ENCODE measurements at places on chromosomes 6 and 20. TPM values are rescaled to one million over a fixed set of nuclear protein-coding genes. Genes with fewer than 3 reads are reported as not detected.

DNA sequence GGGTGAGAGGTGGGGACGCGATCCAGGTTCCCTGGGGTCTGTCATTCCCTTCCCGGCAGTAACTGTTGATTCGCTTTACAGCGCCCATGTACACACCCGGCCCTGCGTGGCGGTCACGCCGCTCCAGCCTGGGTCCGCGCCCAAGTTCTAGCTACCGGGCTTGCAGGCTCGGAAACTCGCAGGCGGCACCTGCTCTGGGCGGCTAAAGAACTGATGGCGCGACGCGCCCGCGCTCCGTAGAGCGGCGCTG lies 1.4 kb upstream of the POU3F2 start:
- no peak for DNase-seq
- H3K4me1 ChIP-seq: peaks cover 53% of the 10 kb centered on the region
- peak overlapping the region; percentile 69 for H3K4me3 ChIP-seq
- H3K27me3 ChIP-seq: peaks cover 97% of the 10 kb centered on the region
- no peak overlapping the region for H3K27ac ChIP-seq

The ZNF831 gene
- 0.42 TPM for total RNA-seq

- H3K27ac ChIP-seq: no peak overlapping the region
- H3K4me1 ChIP-seq: no peaks in the 10 kb centered on the region
- no peak overlapping the region for H3K4me3 ChIP-seq
- H3K36me3 ChIP-seq: no peaks in the 10 kb centered on the region
- no peaks in the 10 kb centered on the region for H3K27me3 ChIP-seq
These were observed 234.2 kb upstream of the SULF2 start for GRCh38 chr20:48019496-48019895.

The TCP11 gene
- not detected for total RNA-seq

The CYP24A1 gene
- not detected for total RNA-seq

The KIFC1 gene
- total RNA-seq: not detected

GRCh38 chr6:101458336-101458735 lies 64.8 kb downstream of the GRIK2 start:
- H3K4me3 ChIP-seq: no peak overlapping the region
- no peaks in the 10 kb centered on the region for H3K36me3 ChIP-seq
- no peaks in the 10 kb centered on the region for H3K4me1 ChIP-seq
- no peak for DNase-seq
- no peaks in the 10 kb centered on the region for H3K27me3 ChIP-seq

DNA sequence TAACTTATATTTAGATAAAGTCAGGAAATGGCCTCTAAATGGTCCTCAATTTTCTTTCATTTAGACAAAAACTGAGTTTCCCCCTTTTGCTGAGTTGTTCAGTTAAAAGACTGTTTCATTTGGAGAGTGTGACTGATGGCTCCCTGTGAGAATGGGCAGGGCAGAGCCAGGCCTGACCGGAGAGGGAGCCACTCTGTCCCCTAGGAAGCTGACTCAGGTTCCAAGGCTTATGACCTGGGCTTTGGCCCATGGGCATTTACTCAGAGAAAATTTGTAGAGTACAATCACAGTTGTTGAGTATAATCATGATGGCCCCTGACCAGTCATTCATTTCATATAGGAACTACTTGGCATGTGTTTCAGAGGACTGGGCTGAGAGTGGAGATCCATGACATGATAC lies 37.0 kb upstream of the AIG1 start:
- no peaks in the 10 kb centered on the region for H3K4me1 ChIP-seq
- H3K36me3 ChIP-seq: no peaks in the 10 kb centered on the region
- no peak overlapping the region for H3K4me3 ChIP-seq
- no peak for DNase-seq
- no peak overlapping the region for H3K27ac ChIP-seq

DNA sequence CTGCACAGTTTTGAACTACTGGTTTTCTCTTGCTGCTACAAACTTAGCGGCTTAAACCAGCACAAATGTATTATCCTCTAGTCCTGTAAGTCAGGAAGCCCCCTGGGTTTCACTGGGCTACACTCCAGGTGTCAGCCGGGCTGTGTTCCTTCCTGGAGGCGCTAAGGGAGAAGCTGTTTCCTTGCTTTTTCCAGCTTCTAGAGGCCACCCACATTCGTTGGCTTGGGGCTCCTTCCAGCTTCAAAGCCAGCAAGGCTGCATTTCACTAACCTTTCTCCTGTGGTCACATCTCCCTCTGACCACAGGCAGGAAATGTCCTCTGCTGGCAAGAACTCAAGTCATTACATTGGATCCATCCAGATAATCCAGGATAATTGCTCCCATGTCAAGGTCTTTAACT lies 350.6 kb upstream of the PLCB4 start:
- no peak overlapping the region for H3K27ac ChIP-seq
- H3K36me3 ChIP-seq: no peaks in the 10 kb centered on the region
- no peak for DNase-seq
- H3K4me1 ChIP-seq: peaks cover 4% of the 10 kb centered on the region

The NOX3 gene
- not detected for total RNA-seq

The NMBR gene
- total RNA-seq: not detected

- H3K27ac ChIP-seq: no peak overlapping the region
- H3K36me3 ChIP-seq: peaks cover 72% of the 10 kb centered on the region
- H3K4me1 ChIP-seq: no peaks in the 10 kb centered on the region
- H3K27me3 ChIP-seq: no peaks in the 10 kb centered on the region
These were observed 12.1 kb downstream of the RBCK1 start for GRCh38 chr20:420166-420620.

The ZBTB2 gene
- 7.1 TPM for total RNA-seq

GRCh38 chr6:138087593-138088325 lies 19.5 kb downstream of the PERP start:
- H3K4me1 ChIP-seq: peaks cover 25% of the 10 kb centered on the region
- DNase-seq: no peak
- peaks cover 5% of the 10 kb centered on the region for H3K36me3 ChIP-seq
- H3K27me3 ChIP-seq: no peaks in the 10 kb centered on the region
- H3K4me3 ChIP-seq: no peak overlapping the region

- DNase-seq: no peak
- peaks cover 71% of the 10 kb centered on the region for H3K36me3 ChIP-seq
- no peak overlapping the region for H3K27ac ChIP-seq
- H3K27me3 ChIP-seq: no peaks in the 10 kb centered on the region
- no peak overlapping the region for H3K4me3 ChIP-seq
- H3K4me1 ChIP-seq: peaks cover 14% of the 10 kb centered on the region
These were observed 20.8 kb downstream of the PANK2 start for GRCh38 chr20:3909952-3910366.

- no peak overlapping the region for H3K27ac ChIP-seq
- no peaks in the 10 kb centered on the region for H3K27me3 ChIP-seq
- no peak overlapping the region for H3K4me3 ChIP-seq
- H3K4me1 ChIP-seq: no peaks in the 10 kb centered on the region
- DNase-seq: no peak
- no peaks in the 10 kb centered on the region for H3K36me3 ChIP-seq
These were observed 69.5 kb downstream of the LCA5 start for GRCh38 chr6:79467716-79468115.

- DNase-seq: no peak
- no peaks in the 10 kb centered on the region for H3K27me3 ChIP-seq
- H3K4me1 ChIP-seq: peaks cover 37% of the 10 kb centered on the region
- H3K36me3 ChIP-seq: peaks cover 26% of the 10 kb centered on the region
- H3K4me3 ChIP-seq: no peak overlapping the region
These were observed 12.9 kb downstream of the MAPRE1 start for GRCh38 chr20:32832664-32833063.

DNA sequence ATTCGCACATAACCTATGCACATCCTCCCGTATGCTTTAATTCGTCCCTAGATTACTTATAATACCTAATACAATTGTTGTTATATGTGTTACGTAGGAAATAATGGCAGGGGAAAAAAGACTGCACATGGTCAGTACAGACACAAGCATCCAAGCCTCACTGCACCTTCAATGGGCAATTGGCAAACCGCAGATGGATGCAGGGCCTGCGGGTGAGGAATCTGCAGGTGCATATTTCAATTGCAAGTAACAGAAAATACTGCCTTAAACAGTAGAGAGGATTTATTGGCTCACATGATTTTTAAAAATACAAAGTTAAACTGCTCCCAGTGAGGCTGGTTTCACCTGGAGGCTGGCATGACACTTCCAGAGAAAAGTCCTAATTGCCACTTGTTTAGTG lies 142.1 kb upstream of the MLN start:
- H3K4me1 ChIP-seq: no peaks in the 10 kb centered on the region
- H3K36me3 ChIP-seq: no peaks in the 10 kb centered on the region
- DNase-seq: no peak
- H3K27ac ChIP-seq: no peak overlapping the region
- no peak overlapping the region for H3K4me3 ChIP-seq

GRCh38 chr6:80586242-80586641 lies 479.8 kb downstream of the BCKDHB start:
- no peaks in the 10 kb centered on the region for H3K36me3 ChIP-seq
- no peaks in the 10 kb centered on the region for H3K27me3 ChIP-seq
- no peak overlapping the region for H3K4me3 ChIP-seq
- no peaks in the 10 kb centered on the region for H3K4me1 ChIP-seq
- no peak for DNase-seq

The LPA gene
- total RNA-seq: not detected

The CD24 gene
- 3.1 TPM for total RNA-seq

DNA sequence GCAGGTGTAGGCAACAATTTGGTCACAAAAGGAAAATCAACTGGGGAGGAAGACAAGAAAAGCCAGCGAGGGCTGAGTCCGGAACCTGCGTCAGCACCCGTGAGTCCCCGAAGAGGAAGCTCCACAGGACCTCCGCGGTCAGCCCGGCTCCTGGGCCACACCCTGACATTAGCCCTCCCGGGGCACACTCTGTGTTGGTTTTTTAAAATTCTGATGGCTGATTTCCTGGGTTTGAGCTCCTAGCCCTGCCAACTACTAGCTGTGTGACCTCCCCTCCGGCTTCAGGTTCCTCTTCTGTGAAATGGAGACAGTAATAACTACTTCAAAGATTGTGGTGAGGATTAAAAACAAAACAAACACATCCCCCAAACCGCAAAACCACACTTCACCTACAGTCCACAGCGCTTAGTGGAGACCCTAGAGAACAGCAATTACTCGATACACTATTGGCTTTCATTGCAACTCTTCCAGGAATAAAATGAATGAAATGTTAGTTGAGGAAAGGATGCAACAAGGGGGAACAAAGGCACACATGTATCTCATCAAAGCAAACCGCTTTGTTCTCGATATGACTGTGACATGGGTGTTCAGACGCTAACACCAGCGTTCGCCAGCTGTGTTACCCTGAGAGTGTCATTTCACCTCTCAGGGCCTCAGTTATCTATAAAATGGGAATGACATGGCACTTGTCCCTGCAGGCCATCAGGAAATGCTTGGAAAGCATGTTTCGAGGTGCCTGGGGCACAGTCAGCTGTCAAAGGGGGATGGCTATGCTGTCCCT lies 985 bp downstream of the ZBP1 start:
- no peaks in the 10 kb centered on the region for H3K36me3 ChIP-seq
- H3K27me3 ChIP-seq: no peaks in the 10 kb centered on the region
- peak overlapping the region; percentile 7 for H3K27ac ChIP-seq
- no peak overlapping the region for H3K4me3 ChIP-seq
- no peak for DNase-seq

- no peaks in the 10 kb centered on the region for H3K4me1 ChIP-seq
- no peak for DNase-seq
- H3K36me3 ChIP-seq: no peaks in the 10 kb centered on the region
- H3K27ac ChIP-seq: no peak overlapping the region
- H3K4me3 ChIP-seq: no peak overlapping the region
These were observed 17.7 kb downstream of the SRXN1 start for GRCh38 chr20:635028-635892.

DNA sequence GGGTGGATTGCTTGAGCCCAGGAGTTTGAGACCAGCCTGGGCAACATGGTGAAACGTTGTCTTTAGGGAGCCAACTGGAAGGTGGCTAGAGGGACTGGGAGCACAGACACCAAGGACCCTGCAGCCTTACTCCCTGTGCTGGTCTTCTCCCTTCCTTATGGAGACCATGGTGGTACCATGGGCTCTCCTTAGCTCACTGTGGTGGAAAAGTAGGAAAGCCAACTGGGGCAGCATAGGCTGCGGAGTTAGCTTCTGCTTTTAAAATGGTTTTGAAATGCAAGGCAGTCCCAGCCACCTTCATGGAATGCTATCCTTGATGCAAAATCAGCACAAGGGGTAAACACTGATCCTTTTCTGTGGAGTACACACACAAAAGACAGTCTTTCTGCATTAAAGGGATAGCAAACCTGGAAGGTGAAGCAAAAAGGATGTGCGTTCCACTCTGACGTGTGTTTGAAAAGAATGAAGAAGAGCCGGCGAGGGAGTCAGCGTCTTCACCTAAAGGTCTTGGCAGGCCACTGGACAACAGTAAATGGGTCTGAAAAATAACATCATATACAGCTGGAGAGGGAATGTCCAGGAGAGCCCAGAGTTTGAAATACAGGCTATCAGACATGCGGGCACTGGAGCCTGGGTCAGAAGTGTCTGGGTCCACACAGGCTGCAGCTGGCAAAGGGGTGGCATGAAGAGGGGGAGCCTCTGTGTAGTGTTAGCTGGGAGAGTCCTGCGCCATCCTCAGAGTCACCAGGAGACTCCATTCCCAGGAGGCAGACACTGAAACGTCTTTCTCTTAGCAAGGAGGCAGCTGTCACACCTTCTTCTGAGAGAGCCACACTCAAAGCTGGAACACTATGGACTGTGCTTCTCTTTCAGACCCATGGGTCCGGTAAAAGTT lies 58.5 kb downstream of the GPR6 start:
- no peak overlapping the region for H3K4me3 ChIP-seq
- peaks cover 6% of the 10 kb centered on the region for H3K27me3 ChIP-seq

DNA sequence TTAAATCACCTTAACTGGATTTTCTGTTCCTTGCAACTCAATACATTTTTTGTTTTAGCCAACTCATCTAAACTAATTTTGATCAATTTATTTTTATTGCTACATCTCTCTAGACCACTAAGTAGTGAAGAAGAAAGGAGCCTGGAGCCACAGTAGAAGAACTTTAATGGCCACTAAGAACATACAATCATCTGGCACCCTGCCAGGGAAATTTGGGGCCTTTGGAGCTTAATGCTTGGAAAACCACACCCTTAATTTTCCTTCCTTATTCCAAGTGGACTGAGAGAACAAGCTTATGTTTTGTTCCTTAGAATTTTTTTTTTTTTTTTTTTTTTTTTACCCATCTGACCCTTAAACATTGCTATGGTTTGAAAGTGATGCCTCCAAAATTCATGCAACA lies 12.0 kb upstream of the GMDS start:
- H3K27ac ChIP-seq: no peak overlapping the region
- peaks cover 36% of the 10 kb centered on the region for H3K36me3 ChIP-seq
- H3K27me3 ChIP-seq: no peaks in the 10 kb centered on the region
- H3K4me3 ChIP-seq: no peak overlapping the region

GRCh38 chr6:95923518-95923917 lies 92.3 kb upstream of the FUT9 start:
- H3K27ac ChIP-seq: no peak overlapping the region
- H3K4me1 ChIP-seq: no peaks in the 10 kb centered on the region
- no peaks in the 10 kb centered on the region for H3K27me3 ChIP-seq
- no peak for DNase-seq

GRCh38 chr6:168328086-168328485 lies 8.5 kb upstream of the DACT2 start:
- no peaks in the 10 kb centered on the region for H3K36me3 ChIP-seq
- H3K27ac ChIP-seq: no peak overlapping the region
- H3K27me3 ChIP-seq: no peaks in the 10 kb centered on the region
- no peak for DNase-seq
- H3K4me3 ChIP-seq: no peak overlapping the region

The EYA4 gene
- 2.9 TPM for total RNA-seq

The CLPSL2 gene
- total RNA-seq: not detected

- H3K4me3 ChIP-seq: no peak overlapping the region
- peaks cover 70% of the 10 kb centered on the region for H3K4me1 ChIP-seq
- H3K27ac ChIP-seq: no peak overlapping the region
- no peaks in the 10 kb centered on the region for H3K27me3 ChIP-seq
These were observed 3.3 kb downstream of the PLCB4 start for GRCh38 chr20:9071976-9072726.

The MLN gene
- not detected for total RNA-seq

Measured in esophagus muscularis mucosa (tissue), 4 donors.